ENCODE measurements at places on chromosomes 2 and 18.

DNA sequence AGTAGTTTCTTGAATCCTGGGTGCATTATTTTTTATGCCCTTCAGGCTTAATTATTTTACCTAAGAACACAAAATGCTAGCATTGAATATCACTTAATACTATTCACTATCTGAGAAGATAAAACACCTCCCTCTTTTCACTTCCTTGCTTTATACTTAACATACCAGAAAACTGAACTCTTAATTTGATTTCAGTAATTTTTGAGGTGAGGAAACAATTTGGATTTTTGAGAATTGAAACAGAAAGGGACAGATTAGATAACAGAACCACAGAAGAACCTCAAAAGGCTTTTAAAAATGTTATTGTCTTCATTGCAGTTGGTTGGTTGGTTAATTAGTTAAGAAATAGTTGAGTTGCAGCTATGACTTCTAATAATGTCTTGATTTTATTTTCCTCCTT lies 69.5 kb downstream of the GPD2 start:
- no peak for DNase-seq

DNA sequence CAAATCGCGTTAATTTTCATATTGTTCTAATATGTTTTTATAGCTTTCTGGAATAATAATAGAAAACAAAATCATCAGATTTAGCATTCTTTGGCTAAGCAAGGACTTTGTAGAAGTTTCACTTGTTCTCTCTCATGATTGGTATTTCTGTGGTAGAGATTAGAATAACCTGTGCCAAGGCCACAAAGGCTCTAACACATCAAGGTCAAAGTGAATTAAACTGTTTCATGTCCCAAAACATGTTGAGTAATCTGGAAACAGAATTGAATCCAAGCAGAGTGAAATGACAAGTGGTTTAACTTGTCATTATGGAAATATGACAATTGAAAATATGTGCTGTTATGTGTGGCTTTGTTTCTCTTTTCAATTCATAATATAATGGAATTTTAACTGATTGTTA lies 617.4 kb downstream of the CCDC85A start:
- DNase-seq, result no peak

GRCh38 chr18:25786758-25787157 lies 303.7 kb downstream of the SS18 start:
- no peak for DNase-seq

- no peak for DNase-seq
Measured at GRCh38 chr18:79252904-79253633, 142.7 kb upstream of the NFATC1 start.

- DNase-seq, result no peak
Measured at GRCh38 chr2:54629914-54630857, 93.3 kb upstream of the EML6 start.

GRCh38 chr2:85583667-85584353 lies 421 bp upstream of the VAMP5 start:
- DNase-seq, result no peak

GRCh38 chr2:126646026-126646425 lies 9.9 kb upstream of the GYPC start:
- no peak for DNase-seq

- DNase-seq, result no peak
Measured at GRCh38 chr18:48790226-48790863, 160.4 kb downstream of the SMAD7 start.

DNA sequence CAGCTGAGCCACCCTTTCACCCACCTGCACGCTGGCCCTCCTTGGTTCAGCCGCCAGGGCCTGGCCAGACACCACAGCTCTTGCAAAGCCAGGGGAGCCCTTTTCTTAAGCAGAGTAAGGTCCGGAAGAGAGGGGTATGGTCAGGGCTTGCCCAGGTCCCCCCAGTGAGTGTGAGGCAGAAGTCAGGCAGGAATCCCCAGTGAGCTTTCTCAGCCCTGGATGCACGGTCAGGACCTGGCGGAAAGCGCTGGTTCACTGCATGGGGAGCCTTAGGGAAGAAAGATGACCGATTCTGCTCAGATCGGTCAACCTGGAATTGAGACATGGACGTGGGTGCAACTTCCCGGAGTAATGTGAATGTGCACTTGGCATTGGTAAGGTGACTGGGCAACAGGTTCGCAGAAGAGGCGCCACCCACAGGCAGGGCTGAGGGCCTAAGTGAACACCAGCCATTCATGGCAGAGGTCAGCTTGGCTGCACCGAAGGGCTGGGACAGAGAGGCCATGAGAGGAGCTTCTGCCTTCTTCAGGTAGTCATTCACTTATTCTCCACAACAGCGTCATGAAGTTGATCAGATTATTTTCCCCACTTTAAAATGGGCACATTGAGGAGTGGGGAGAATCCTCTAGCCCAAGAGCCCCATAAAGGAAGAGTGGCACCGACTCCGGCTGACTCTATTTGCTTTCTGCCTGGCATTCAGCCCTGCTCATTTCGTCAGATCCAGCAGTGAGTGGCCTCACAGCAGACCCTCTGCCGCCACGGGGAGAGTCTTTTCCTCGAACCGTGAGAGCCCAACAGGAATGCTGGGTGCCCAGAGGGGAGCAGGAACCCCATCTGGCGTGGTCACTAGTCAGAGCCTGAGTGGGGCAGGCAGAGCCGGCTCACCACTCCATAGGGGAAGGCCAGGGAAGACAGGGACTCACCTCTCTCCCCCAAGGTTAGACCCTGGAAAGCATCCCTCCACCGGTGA lies 35.8 kb downstream of the SCTR start:
- DNase-seq, result no peak

GRCh38 chr2:79996709-79997108 lies 307.8 kb downstream of the LRRTM1 start:
- no peak for DNase-seq

GRCh38 chr18:27353273-27353672 lies 168.2 kb upstream of the CHST9 start:
- DNase-seq, result no peak

- no peak for DNase-seq
Measured at GRCh38 chr2:161947406-161947805, 126.6 kb downstream of the DPP4 start.

GRCh38 chr2:37827911-37828511 lies 97.1 kb upstream of the RMDN2 start:
- no peak for DNase-seq

DNA sequence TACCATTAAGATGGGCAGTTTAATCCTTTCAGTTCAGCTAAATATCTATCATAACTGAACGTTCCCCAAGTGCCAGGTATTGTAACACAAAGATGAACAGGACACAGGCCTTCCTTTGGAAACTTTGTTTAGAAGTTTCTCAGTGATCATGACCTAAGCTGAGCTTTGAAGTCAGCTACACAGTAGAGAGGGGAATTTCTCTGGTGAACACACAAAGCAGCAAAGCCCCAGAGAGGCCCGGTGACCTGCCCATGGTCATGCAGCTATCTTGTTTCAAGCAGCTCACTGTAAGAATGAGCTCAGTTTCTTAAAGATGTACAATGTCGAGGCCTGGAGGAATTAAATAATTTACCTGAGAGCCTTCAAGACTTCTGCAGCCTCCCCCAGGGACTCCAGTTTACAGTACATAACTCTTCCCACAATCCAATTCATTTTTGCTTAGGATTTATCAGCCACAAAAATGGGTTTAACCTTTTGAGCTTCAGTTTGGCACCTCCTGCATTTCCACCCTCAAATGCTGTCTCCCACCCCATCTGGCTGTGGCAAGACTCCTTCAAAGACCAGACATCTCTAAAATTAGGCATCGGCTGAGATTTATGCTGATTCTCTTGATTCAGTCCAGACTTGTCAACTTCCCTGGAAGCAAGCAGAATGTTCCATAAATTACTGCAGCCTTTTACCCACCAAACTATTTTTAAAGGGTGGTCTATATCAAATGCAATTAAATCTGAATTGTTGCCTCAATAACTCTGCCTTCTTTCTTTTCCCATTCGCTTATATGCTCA lies 325.6 kb downstream of the TXNL1 start:
- DNase-seq, result no peak

DNA sequence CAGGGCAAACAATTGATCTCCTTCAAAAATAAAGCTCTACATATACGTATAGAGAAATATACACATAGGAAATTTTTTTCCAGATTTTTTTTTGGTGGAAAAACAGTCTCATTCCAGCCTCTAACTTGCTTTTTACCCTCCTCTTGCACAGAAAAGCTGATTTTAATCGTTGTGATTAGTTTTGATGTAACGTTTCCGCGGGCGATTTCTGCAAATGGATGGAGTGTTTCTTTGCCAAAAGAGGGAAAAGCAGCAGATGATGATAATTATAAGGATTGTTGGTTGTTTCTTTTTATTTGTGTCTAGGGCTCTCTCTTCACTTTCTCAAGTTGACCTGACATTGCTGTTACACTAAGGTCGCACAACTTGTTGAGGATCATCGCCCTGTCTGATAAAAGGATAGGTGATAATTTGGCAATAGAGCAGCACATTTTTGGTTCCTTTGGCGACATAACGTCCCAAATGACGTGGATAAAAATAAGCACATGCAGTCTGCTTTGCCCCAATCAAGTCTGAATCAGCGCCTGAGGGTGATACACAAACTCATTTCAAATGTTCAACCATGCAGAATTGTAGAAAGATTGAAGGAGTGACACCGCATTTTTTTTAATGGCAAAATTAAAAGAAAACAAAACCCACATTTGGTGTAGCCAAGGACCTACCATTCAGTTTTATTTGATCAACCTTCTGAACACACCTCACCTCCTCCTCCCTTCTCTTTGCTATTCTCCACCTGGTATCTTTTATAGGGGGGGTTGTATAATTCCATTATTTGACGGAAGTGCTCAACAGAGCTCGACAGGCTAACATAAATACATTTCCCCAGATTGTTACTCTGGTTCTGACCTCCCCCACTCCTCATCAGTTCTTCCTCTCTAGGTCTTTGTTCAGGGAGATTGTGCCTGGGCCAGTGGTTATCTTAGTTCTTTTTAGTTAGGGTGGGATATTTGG lies 109.6 kb upstream of the KCTD1 start:
- DNase-seq, result no peak

GRCh38 chr2:21804151-21804550 lies 680.4 kb downstream of the TDRD15 start:
- DNase-seq, result no peak

GRCh38 chr2:136527560-136527959 lies 237.8 kb upstream of the THSD7B start:
- no peak for DNase-seq

GRCh38 chr2:74179063-74179865 lies 585 bp upstream of the MOB1A start:
- no peak for DNase-seq

DNA sequence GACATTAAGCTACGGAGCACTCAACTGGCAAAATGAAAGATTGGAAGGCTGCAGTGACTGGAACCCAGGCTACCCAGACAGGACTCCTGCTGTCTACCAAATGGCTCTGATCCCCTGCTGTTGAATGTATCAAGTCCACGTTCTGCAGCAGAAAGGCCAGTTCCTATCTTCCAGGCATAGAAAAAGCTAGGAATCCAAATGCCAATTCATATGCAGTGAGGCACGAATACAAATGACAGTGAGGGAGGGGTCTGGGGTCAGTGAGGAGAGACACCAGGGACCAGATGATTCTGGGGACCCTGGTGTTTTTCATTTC lies 5.3 kb downstream of the NRP2 start:
- no peak for DNase-seq

DNA sequence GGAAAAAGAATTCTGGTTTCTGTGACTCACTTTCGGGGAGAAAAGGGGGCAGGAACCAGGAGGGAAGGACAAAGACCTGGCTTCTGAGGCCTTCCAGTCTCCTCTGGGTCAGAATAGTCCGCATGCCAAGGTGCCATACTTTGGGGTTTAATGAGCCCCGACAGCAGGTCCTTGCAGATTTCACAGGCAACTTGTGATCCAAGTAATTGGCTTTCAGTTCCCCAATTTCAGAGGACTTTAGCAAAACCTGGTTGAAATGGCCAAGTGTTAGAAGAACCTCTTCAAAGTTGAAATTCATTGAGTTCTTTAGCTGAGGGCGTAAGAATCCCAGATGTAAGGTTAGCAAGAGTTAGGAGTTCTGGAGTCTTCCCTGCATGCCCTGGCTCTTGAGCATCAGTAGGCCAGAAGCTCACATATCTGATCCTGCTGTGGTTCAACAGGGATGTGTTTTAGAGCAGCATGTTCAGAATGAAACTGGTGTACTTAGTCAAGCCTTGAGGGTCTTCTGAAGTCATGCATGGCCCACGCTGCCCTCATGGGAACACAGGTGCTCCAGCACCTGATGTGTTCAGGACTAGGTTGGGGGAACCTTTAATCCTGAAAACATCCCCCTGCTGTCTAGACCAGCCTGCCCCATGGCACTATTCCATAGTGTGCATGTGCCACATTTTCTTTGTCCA lies 143.0 kb downstream of the NUP35 start:
- DNase-seq, result no peak

GRCh38 chr2:149561309-149561926 lies 26.2 kb downstream of the MMADHC start:
- DNase-seq, result no peak

- no peak for DNase-seq
Measured at GRCh38 chr2:9795071-9795470, 48.2 kb upstream of the TAF1B start.

DNA sequence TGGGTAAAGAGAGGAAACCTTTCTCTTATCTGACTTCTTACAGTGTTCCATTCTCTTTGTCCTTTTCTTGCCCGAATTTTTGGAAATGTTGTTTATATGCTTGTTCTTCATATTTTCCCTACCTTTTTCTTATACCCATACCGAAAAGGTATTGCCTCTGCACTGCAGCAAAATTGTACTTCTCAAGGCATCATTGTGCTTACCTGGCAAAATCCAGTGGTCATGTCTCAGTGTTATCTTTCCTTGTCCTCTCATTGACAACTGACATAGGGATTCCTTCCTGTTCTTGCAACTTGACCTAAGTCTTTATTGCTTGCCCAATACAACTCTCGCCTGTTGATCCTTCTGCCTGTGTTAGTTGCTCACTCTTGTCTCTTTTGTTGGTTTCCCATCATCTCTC lies 842.2 kb downstream of the CNTNAP5 start:
- no peak for DNase-seq

GRCh38 chr2:61340242-61340641 lies 130.6 kb downstream of the USP34 start:
- DNase-seq, result no peak

DNA sequence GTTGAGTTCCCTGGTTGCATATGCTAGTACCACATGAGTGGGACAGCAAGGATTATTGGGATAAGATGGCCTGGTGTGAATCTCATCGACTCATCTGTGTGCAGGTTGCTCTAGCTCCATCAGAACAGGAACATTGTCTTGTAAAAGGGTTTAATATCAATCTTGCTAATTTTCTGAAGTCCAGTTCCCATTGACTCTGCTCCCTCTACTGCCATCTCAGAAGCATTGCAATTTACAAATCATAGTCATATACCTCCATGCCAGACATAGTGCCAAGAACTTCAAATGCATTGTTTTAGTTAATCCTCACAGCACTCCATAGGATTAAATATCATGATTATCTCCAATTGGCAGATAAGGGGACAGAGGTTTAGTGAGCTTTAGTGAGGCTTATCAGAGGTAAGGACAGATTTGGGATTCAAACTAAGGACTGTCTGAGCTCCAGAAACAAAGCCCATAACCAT lies 4.8 kb upstream of the STAT4 start:
- DNase-seq, result no peak
